ENCODE measurements at places on chromosomes 12 and 14.

GRCh38 chr12:91667694-91668093 lies 478.0 kb downstream of the BTG1 start:
- H3K27me3 ChIP-seq = no peaks in the 10 kb centered on the region
- no peak overlapping the region for H3K4me3 ChIP-seq
- H3K27ac ChIP-seq = peak overlapping the region; percentile 65
- peaks cover 5% of the 10 kb centered on the region for H3K36me3 ChIP-seq

DNA sequence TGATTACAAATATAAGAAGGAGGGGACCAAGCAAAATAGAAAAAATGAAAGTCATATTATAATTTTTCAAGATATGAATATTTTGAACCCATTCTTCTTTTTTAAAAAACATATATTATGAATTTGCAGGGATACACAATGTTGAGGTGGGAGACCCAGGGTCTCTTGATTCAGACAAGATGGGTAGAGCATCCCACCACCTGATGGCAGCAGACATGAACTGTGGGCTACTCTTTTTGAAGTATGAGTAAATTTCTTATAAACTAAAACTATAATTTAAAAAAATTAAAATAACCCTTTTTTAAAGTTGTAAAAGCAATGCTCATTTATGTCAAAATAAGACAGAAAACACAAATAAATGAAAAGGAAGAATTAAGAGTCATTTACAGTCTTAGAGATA lies 202.7 kb upstream of the PRICKLE1 start:
- H3K4me1 ChIP-seq = peaks cover 34% of the 10 kb centered on the region
- no peaks in the 10 kb centered on the region for H3K27me3 ChIP-seq
- no peak for DNase-seq
- no peak overlapping the region for H3K27ac ChIP-seq

DNA sequence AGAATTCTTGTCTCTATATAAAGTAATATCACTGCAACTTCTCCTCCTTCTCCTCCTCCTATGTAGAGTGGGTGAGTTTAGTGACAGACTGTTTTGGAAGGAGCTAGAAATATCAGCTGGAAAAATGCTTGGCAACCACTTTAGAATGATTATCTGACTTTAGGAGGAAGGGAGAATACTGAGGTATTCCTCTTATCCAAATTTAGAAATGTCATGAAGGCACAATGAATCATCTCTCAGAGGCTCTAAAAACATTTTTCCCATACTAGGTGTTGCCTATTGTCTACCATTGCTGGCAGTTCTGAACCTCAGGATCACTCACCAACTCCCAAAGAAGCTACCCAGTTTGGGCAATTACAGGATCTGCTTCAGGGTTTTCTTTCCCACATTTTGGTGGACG lies 306.6 kb upstream of the ATP2B1 start:
- H3K27ac ChIP-seq = no peak overlapping the region
- no peaks in the 10 kb centered on the region for H3K36me3 ChIP-seq
- peaks cover 1% of the 10 kb centered on the region for H3K4me1 ChIP-seq
- no peak for DNase-seq
- H3K27me3 ChIP-seq = peaks cover 6% of the 10 kb centered on the region

DNA sequence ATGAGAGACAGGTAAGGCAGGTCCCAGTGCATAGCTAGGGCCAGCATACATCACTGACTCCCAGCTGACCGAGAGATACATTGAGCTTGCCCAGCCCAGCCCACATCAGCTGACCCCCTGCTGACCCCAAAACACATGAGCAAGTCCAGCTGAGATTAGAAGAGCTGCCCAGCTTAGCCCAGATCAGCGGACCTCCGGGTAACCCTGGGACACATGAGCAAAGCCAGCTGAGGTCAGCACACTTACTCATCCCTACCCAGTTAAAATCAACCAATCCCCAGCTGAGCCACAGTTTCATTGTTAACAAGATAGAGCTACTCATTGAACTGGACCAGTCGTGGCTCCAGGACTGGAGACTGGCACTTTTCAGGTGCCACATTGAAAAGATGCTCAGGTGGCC lies 21.8 kb upstream of the FBXO34 start:
- H3K27ac ChIP-seq = no peak overlapping the region
- H3K27me3 ChIP-seq = peaks cover 35% of the 10 kb centered on the region
- no peak for DNase-seq
- no peak overlapping the region for H3K4me3 ChIP-seq
- no peaks in the 10 kb centered on the region for H3K36me3 ChIP-seq
- peaks cover 10% of the 10 kb centered on the region for H3K4me1 ChIP-seq

- peaks cover 6% of the 10 kb centered on the region for H3K4me1 ChIP-seq
- no peaks in the 10 kb centered on the region for H3K36me3 ChIP-seq
- H3K27me3 ChIP-seq = peaks cover 23% of the 10 kb centered on the region
- no peak overlapping the region for H3K27ac ChIP-seq
- no peak overlapping the region for H3K4me3 ChIP-seq
- no peak for DNase-seq
Observed at GRCh38 chr14:75184492-75184891, 8.1 kb upstream of the TMED10 start.

DNA sequence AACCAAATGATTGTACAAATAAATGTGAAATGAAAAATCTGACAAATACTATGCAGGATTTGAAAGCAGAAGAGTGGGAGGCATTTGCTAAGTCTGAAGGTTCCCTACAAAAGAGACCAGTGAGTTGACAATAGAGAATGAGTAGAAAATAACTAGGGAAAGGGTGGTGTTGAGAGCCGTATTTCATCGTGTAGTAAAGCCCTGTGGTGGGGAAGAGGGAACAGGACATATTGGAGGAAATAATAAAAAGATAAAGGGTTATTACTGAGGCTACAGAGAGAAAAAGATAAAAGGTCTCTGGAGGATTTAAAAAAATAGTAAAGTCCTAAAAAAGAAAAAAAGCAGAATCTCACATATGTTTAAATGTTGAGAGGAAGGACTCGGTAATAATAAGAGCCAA lies 268.8 kb downstream of the DUSP6 start:
- no peak overlapping the region for H3K27ac ChIP-seq
- H3K4me1 ChIP-seq = peaks cover 61% of the 10 kb centered on the region
- no peaks in the 10 kb centered on the region for H3K27me3 ChIP-seq
- no peaks in the 10 kb centered on the region for H3K36me3 ChIP-seq

- no peak overlapping the region for H3K4me3 ChIP-seq
- H3K4me1 ChIP-seq = peaks cover 7% of the 10 kb centered on the region
- DNase-seq = no peak
- H3K36me3 ChIP-seq = peaks cover 14% of the 10 kb centered on the region
Observed at GRCh38 chr12:11749943-11750690, 100.6 kb downstream of the ETV6 start.

DNA sequence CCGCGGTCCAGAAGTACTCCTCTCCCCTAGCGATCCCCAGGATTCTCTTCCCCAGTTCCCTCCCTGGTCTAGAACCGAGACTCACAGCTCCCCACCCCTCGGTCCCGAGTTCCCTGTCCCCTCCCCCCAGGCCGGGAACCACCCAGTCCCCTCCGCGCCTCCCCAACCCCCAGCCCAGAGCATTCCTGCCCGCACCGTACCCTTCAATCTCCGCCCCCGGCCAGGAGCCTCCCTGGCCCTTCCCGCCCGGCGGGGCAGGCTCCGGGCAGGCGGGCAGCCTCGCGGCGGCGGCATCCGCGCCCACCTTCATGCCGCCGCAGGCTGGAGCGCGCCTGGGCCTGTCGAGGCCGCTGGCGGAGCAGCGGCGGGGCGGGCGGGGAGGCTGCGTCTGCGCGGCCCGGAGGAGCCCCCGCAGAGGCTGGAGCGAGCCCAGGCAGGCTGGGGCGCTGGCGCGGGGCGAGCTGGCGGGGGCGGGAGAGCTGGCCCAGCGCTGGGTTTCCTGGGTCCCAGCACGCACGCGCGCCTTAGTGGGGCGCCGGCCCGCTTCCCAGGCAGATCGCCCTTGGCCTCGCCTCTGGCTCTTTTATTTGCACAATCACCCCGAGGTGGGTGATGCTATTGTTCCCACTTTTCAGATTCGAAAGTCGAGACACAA lies 22.2 kb upstream of the GPR132 start:
- DNase-seq = peak; percentile 56
- peak overlapping the region; percentile 74 for H3K4me3 ChIP-seq
- no peak overlapping the region for H3K27ac ChIP-seq
- no peaks in the 10 kb centered on the region for H3K36me3 ChIP-seq
- peaks cover 19% of the 10 kb centered on the region for H3K27me3 ChIP-seq

GRCh38 chr14:87139299-87139698 lies 853.7 kb downstream of the GALC start:
- H3K4me3 ChIP-seq = no peak overlapping the region
- H3K36me3 ChIP-seq = no peaks in the 10 kb centered on the region
- H3K27ac ChIP-seq = no peak overlapping the region
- no peaks in the 10 kb centered on the region for H3K27me3 ChIP-seq
- peaks cover 8% of the 10 kb centered on the region for H3K4me1 ChIP-seq
- no peak for DNase-seq

DNA sequence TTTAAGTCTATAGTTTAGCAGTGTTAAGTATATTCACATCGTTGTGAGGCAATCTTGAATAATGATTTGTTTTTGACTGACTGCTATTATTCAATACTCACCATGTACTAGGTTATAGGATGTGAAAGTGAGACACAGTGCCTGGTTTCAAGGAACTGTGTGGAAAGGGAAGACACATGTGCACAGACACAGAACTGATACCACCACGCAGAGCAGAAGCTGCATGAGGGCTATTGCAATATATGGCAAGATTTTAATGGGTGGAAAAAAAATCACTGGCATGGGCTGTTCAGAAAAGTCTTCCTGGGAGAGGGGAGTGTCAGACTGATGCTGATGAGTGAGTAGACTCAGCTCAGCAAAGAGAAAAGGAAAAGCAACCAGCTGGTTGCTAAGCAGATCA lies 10.4 kb downstream of the SLC7A8 start:
- H3K27me3 ChIP-seq = peaks cover 4% of the 10 kb centered on the region
- H3K4me1 ChIP-seq = peaks cover 81% of the 10 kb centered on the region
- no peak overlapping the region for H3K4me3 ChIP-seq
- peaks cover 6% of the 10 kb centered on the region for H3K36me3 ChIP-seq
- no peak for DNase-seq
- no peak overlapping the region for H3K27ac ChIP-seq

DNA sequence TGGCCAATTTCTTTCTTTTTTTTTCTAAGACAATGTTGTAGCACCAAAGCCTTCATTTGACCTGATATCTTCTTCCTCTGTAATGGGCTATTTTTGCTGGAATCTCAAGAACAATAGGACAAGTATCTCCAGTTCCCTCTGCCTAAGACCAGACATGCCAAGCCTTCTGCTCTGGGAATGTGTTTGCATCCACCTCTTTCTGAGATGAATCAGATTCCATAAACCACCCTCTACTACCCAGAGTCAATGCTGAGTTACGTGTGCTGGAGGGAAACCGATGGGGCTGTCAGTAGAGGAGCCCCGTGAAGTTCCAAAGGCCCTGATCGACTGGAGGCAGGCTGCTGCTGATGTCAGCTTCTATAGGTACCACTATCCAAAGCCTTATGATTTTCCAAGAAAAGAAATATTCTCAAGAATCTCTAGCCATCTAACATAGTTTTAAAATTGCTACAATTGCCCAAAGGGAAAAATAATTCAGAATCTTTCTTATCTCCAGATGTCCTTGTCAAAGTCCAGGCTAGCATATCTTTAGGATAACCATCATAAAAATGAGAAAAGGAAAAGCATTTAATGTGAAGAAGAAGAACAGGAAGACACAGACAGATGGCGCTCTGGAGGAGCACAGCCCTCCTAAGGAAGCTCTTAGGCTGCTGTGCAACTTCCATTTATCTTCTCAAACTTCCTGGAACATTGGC lies 101.9 kb downstream of the SLC8A3 start:
- no peak overlapping the region for H3K27ac ChIP-seq
- peak; percentile 28 for DNase-seq
- H3K27me3 ChIP-seq = no peaks in the 10 kb centered on the region
- H3K36me3 ChIP-seq = peaks cover under 1% of the 10 kb centered on the region

DNA sequence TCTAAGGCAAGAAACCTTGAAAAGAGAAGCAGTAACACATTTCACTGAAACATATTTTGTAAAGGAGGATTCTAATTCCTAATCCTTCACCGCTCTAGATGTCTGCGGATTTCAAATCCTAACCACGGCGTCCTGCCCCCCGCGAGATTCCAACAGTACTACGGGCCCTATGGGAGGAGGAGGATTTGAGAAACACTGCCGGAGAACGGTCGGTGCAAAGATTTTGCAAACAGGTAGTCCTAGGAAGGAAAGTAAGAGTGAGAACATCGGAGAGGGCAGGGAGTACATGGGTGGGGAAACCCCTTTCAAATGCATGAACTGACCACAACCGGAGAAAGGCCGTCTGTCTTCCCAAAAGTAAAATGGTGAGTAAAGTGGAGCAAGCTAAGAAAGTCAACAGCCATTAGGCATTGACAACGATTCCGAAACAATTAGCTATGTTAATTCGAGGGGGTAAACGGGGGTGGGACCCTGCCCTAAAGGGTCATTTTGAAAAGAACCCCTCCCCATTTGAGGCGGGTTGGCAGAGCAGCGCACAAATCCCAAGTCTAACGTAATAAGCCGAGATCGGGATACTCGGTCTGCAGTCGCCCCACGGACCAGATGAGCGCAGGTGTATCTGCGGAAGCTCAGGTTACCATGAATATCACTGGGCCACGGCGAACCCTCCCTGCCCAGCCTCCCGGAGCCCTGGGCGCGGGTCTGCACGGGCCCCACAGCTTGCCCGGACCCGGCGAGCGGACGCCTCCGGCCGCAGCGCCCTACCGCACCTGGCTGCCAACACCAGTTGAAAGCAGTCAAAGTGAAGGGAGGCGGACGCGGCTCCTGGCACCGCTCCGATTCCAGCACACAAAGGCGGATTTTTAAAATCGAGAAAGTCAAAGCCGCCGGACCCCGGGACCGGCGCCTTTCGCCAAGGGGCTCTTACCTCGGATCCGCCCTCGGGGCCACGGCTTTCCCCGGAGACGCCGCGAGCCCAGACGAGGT lies 662 bp downstream of the EPS8 start:
- H3K4me3 ChIP-seq = peak overlapping the region; percentile 87
- peak; percentile 30 for DNase-seq
- no peak overlapping the region for H3K27ac ChIP-seq
- H3K4me1 ChIP-seq = peaks cover 17% of the 10 kb centered on the region

GRCh38 chr14:104827177-104828055 lies 26.5 kb downstream of the ZBTB42 start:
- H3K4me3 ChIP-seq = peak overlapping the region; percentile 85
- H3K36me3 ChIP-seq = peaks cover 8% of the 10 kb centered on the region
- H3K27ac ChIP-seq = no peak overlapping the region

DNA sequence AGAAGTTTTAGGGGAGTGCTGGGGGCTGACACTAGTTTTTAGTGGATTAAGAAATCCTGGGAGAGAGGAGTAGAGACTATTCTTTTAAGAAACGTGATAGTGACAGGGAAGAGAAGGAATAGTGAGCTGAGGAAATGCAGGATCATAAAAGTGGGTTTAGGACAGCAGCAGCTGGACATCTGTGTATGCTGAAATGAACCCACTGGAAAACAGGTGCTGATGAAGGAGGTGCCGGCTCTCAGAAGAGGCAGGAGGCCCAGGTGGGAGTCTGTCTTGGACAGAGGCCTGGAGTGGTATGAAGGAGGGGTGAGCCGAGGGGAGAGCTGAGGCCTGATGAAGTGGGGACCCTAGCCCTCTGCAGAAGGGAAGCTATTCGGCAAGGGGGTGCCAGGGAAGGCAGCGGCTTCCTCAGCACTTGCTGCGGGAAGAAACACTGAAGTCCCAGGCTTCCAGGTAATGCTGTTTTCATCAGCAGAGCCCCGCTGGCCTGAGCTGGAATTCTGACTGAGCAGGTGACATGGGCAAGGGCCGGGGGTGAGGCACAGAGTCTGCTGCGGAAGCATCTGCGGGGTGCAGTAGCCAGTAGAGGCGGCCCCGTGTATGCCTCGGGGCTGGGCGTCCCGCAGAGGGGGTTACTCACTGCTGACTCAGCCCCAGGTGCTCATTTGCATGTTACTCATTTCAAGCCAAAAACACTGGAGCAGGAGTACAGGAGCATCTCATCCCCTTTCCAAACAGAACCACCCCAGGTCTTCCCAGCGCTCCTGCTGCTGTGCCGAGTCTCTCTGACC lies 89.7 kb downstream of the TMCC3 start:
- peaks cover 45% of the 10 kb centered on the region for H3K4me1 ChIP-seq
- no peak for DNase-seq
- H3K27me3 ChIP-seq = peaks cover 36% of the 10 kb centered on the region
- peak overlapping the region; percentile 41 for H3K4me3 ChIP-seq
- H3K27ac ChIP-seq = peak overlapping the region; percentile 91
- H3K36me3 ChIP-seq = peaks cover 15% of the 10 kb centered on the region

Measured in nephron progenitor cell (in vitro differentiated cells).